ENCODE measurements at places on chromosomes 2 and 18. TPM values are rescaled to one million over a fixed set of nuclear protein-coding genes. Genes with fewer than 3 reads are reported as not detected.

MYOM1 gene
- 0.26 TPM for total RNA-seq

ARHGEF4 gene
- 0.83 TPM for total RNA-seq

KCNIP3 gene
- 1.7 TPM for total RNA-seq

ACMSD gene
- total RNA-seq: not detected

BOLL gene
- total RNA-seq: not detected

NDUFS1 gene
- total RNA-seq: 81.2 TPM

NYAP2 gene
- not detected for total RNA-seq

LYPD6 gene
- under 0.01 TPM for total RNA-seq

PROC gene
- not detected for total RNA-seq

PRKCE gene
- 19.0 TPM for total RNA-seq

UGT1A4 gene
- not detected for total RNA-seq

GALNT14 gene
- total RNA-seq: 0.83 TPM

PIEZO2 gene
- 6.6 TPM for total RNA-seq

GLS gene
- total RNA-seq: 192 TPM

CTNNA2 gene
- total RNA-seq: not detected

CPO gene
- under 0.01 TPM for total RNA-seq

ACOXL gene
- total RNA-seq: not detected

MSGN1 gene
- not detected for total RNA-seq

FBXO15 gene
- 0.83 TPM for total RNA-seq

SERPINB11 gene
- total RNA-seq: not detected

HDAC4 gene
- 12.1 TPM for total RNA-seq

AQP12A gene
- total RNA-seq: not detected

NETO1 gene
- 0.26 TPM for total RNA-seq

PCARE gene
- total RNA-seq: under 0.01 TPM

PNO1 gene
- 12.9 TPM for total RNA-seq

RFTN2 gene
- 10.2 TPM for total RNA-seq

GBX2 gene
- not detected for total RNA-seq

C2orf78 gene
- total RNA-seq: not detected

EHD3 gene
- total RNA-seq: 30.6 TPM

IL37 gene
- total RNA-seq: not detected

CLEC4F gene
- total RNA-seq: not detected

TRABD2A gene
- 14.4 TPM for total RNA-seq

MAP3K19 gene
- total RNA-seq: not detected

SALL3 gene
- total RNA-seq: not detected

TMEM182 gene
- total RNA-seq: 3.9 TPM

GPR55 gene
- total RNA-seq: not detected

ST6GAL2 gene
- not detected for total RNA-seq

BOD1L2 gene
- not detected for total RNA-seq

SGPP2 gene
- total RNA-seq: not detected

RGPD6 gene
- 22.6 TPM for total RNA-seq

CYRIA gene
- 10.2 TPM for total RNA-seq

GAL3ST2 gene
- total RNA-seq: not detected

CD8A gene
- not detected for total RNA-seq

SLC14A1 gene
- 31.0 TPM for total RNA-seq

LINC00305 gene
- total RNA-seq: not detected

SLC16A14 gene
- total RNA-seq: 5.6 TPM

SKOR2 gene
- not detected for total RNA-seq

PLEKHH2 gene
- 14.0 TPM for total RNA-seq

PRSS56 gene
- not detected for total RNA-seq

KLHL30 gene
- total RNA-seq: 1.2 TPM

C1GALT1C1L gene
- 0.51 TPM for total RNA-seq

CCBE1 gene
- total RNA-seq: 60.9 TPM

KLHL41 gene
- 3.8 TPM for total RNA-seq

ZC3H6 gene
- total RNA-seq: 6.6 TPM

SPP2 gene
- not detected for total RNA-seq

DES gene
- total RNA-seq: 69.3 TPM

SNTG2 gene
- not detected for total RNA-seq

LTBP1 gene
- total RNA-seq: 190 TPM

SOWAHC gene
- 7.1 TPM for total RNA-seq

Measured in fibroblast of lung (primary cell).